ENCODE measurements at places on chromosomes 6 and 20. TPM values are rescaled to one million over a fixed set of nuclear protein-coding genes. Genes with fewer than 3 reads are reported as not detected.

Gene POPDC3
- total RNA-seq, result 24.4 TPM

Gene OR10C1
- not detected for total RNA-seq

Gene AIF1
- total RNA-seq, result not detected

Gene MDFI
- 0.89 TPM for total RNA-seq

All from A549 treated with Mapracorat at 1 μM for 4 hours (cell line).